Panc1 (cell line): ENCODE measurements at places on chromosomes 7 and 10. TPM values are rescaled to one million over a fixed set of nuclear protein-coding genes. Genes with fewer than 3 reads are reported as not detected.

GARIN1A gene
- 1.2 TPM for total RNA-seq

LRRD1 gene
- total RNA-seq: 0.05 TPM

DNA sequence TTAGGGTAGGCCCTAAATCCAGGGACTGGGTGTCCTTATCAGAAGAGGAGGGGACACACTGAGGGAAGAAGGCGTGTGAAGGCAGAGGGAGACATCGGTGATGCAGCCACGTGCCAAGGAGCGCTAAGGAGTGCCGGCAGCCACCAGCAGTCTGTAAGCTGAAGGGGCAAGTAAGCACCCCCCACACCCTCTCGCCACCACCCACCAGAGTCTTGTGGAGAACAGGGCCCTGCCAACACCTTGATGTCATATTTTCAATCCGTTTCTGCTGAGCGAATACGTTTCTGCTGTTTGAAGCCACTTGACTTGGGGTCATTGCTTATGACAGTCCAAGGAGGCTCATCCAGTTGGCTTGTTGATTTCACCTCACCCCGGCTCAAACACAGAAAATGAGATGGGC lies 37.9 kb downstream of the RGS10 start:
- DNase-seq: no peak
- no peaks in the 10 kb centered on the region for H3K27me3 ChIP-seq
- H3K4me3 ChIP-seq: no peak overlapping the region
- H3K36me3 ChIP-seq: no peaks in the 10 kb centered on the region

DNA sequence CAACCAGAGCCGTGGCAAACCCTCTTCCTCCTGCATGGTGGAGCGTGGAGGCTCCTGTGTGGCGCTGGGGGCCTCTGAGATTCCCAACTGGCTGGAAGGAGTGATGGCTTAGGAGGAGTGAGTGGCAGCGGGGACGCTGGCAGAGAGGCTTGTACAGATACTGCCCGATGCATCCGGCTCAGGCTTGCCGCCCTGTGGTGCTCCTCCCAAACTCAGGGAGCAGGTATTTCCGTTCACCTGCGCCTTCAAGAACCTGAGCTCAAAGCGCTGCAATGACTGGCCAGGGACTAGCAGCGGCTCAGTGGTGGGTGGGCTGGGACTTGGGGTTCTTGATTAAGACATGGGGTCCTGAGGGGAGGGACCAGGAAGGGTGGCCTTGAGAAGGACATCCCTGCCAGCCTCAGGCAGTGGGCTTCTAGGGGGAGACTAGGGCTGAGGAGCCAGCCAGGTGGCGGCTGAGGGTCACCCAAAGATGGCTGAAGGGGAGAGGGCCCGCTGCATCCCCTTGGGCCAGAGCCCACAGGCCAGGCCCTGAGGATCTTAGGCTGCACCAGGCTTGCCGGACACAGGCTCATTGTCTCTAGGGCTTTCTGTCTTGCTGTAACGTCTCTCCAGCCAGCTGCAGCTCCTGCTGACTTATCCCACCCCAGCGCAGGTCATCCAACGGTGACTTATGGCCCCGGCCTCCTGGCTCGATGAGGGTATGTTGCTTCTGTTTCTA lies 3.2 kb downstream of the ZNF775 start:
- DNase-seq: no peak
- H3K27ac ChIP-seq: no peak overlapping the region
- H3K4me3 ChIP-seq: no peak overlapping the region
- H3K4me1 ChIP-seq: peaks cover 45% of the 10 kb centered on the region
- H3K36me3 ChIP-seq: no peaks in the 10 kb centered on the region; the same call in 1 of the 2 replicates
- H3K27me3 ChIP-seq: no peaks in the 10 kb centered on the region

DNA sequence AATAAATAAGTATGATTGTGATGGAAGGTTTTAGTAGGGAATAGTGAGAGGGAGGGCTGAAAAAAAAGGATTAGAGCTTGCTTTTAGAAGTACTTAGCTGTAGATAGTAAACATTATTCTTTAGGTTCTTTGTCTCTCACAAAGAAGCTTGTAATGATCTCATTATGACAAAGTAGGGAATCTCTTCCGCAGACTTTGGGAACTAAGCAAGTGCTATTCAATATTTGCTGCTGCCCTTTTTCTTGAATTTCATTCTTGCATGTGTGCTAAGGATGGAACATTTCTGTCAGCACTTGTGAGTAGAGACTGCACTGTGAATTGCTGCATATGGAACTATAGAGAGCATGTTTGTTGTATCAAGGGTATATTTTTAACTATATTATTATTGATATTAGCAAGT lies 173.4 kb downstream of the ST7 start:
- H3K36me3 ChIP-seq: no peaks in the 10 kb centered on the region
- H3K27ac ChIP-seq: peak overlapping the region; percentile 11; the same call in 1 of the 2 replicates
- H3K27me3 ChIP-seq: no peaks in the 10 kb centered on the region
- no peak overlapping the region for H3K4me3 ChIP-seq
- peaks cover 27% of the 10 kb centered on the region for H3K4me1 ChIP-seq
- DNase-seq: no peak

- peak; percentile 72 for DNase-seq
- H3K4me1 ChIP-seq: peaks cover 12% of the 10 kb centered on the region
- H3K36me3 ChIP-seq: no peaks in the 10 kb centered on the region
Measured at GRCh38 chr7:1175967-1176851, 16.2 kb upstream of the ZFAND2A start.
